ENCODE measurements at places on chromosomes 13 and 19. TPM values are rescaled to one million over a fixed set of nuclear protein-coding genes. Genes with fewer than 3 reads are reported as not detected.
A peak's percentile ranks its signal among the peaks of the same experiment; 100 is the strongest.

- peak; percentile 65 for DNase-seq
These were observed 16.8 kb upstream of the SEMA6B start for GRCh38 chr19:4576016-4576933.

DNA sequence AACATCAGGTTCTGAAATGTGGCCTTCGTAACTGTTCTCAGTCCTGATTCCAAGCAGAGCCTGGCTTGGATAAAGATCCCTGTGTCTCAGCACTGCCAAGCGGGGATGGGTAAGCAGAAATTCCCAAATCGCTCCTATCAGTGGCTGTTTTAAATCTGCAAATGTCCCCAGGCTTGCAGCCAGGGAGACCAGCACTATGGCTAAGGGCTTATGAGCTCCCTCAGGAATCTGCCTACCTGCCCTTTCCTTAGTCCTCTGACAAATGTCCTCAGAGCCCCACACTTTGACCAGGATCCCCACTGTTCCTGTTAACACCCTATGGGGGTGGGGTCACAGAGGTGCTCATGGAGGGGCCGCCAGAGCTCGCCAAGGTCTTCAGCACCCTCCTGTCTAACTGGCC, 1062.8 kb downstream of the UQCRFS1 start:
- no peak for DNase-seq

GRCh38 chr19:27859689-27860088, 1353.3 kb downstream of the UQCRFS1 start:
- DNase-seq: no peak

- no peak for DNase-seq
These were observed 45.9 kb downstream of the COMP start for GRCh38 chr19:18745012-18745735.

GRCh38 chr19:12748489-12748888, 3.1 kb upstream of the BEST2 start:
- DNase-seq: no peak

DNA sequence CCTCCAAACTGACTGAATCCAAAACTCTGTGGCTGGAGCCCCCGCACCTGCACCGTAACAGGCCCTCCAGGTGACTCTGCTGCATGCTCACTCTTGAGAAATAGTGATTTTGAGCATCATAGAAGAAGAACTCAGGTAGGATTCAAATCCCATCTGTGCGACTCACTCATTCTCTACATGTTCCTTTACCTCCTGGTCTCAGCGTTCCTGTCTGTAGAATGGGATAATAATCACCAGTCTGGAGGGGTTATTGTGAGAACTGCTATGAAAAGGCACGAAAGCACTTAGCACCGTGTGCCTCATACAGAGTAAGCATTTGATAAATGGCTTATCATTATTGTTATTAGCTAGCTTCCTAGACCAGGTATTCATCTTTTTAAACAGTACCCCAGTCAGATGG, 36.5 kb upstream of the NPAS1 start:
- no peak for DNase-seq

DNA sequence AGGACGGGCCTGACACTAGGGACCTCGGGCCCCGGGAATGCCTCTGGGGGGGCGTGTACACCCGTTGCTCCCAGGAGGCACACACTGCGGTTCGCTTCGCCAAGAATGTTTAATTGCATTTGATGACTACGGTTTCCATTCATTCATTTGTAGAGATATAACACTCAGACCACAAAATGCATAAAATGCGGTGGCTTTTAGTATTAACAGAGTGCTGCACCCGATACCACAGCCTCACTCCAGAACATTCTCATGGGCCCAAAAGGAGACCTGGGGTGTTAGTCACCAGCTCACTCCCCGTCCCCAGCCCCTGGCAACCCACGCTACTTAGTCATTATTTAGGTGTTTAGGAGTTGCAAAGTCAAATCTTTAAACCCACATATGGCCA, 21.8 kb downstream of the HCN2 start:
- peak; percentile 98 for DNase-seq

- DNase-seq: peak; percentile 71
These were observed 7.5 kb downstream of the RPS9 start for GRCh38 chr19:54207983-54208783.

- DNase-seq: no peak
These were observed 13.8 kb downstream of the TIMM13 start for GRCh38 chr19:2413629-2414028.

DNA sequence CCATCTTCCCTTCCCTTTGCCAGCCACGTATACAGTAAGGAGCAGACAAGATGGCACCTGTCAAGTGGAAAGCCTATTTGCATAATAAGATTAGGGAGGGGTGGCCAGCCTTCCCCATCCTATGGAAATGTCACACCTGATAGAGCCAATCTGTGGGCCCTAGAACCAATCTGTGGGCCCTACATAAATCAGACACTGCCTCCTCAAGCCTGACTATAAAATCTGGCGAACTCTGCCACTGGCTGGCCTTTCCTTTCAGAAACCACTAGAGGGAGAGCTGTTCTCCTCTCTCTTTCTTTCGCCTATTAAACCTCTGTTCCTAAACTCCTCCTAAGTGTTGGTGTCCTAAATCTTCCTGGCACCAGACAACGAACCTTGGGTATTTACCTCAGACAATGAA, 231.5 kb upstream of the KLHL1 start:
- DNase-seq: no peak

- DNase-seq: no peak
These were observed 21.8 kb upstream of the OR10H1 start for GRCh38 chr19:15837221-15837731.

DNA sequence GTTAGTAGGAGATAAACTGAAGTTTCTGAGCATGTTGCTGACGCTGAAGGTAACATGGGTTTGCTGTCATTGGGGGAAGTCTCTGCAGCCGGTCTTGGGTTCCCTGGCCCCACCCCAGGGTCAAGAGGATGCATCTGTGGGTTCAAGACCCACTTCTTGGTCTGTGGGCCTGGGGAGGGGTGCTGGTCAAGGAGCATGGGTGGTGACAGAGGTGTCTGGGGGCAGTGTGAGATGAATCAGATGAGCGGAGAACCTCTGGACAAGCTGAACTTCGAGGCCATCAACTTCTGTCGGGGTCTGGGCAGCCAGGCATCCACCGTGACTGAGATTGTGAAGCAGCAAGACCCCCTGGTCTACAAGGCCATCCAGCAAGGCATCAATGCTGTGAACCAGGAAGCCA, 51.9 kb downstream of the ACSBG2 start:
- no peak for DNase-seq

- DNase-seq: peak; percentile 78
These were observed 37.7 kb upstream of the PDCD5 start for GRCh38 chr19:32543115-32543900.

DNA sequence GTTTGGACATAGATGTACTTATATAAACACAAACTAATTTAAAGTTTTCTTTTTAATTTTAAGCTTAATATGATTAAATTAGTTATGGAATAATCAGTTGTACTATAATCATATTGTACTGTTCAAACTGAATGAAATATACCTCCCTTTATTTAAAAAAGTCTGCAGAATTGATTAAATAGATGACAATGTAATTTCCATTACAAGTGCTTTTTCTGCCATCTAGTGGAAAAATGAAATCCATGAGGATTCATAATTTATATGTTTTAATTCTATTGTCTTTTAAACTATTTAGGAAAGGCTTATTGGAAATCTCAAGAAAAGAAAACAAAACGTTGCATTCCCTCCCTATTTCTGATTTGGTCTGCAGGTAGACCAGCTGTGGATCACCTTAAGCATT, 30.9 kb downstream of the MZT1 start:
- peak; percentile 29 for DNase-seq

DNA sequence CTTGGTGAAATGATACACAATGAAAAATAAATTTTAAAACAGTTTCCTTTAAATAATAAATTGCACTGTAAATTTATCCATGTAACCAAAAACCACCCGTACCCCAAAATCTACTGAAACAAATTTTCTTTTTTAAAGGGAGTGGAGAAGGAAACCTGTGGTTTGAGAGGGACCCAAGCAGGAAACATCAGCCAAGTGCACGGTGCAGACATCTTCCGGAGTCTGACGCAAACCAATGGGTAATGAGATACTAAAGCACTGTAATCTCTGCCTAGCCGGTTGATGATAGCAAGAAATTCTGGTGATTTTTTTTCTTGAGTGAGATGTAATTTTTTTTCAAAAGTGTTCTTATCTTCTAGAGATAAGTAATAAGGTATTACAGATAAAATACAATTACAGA, 115.4 kb downstream of the ABCC4 start:
- no peak for DNase-seq

- no peak for DNase-seq
These were observed 3.6 kb upstream of the REXO1 start for GRCh38 chr19:1851654-1852580.

DNA sequence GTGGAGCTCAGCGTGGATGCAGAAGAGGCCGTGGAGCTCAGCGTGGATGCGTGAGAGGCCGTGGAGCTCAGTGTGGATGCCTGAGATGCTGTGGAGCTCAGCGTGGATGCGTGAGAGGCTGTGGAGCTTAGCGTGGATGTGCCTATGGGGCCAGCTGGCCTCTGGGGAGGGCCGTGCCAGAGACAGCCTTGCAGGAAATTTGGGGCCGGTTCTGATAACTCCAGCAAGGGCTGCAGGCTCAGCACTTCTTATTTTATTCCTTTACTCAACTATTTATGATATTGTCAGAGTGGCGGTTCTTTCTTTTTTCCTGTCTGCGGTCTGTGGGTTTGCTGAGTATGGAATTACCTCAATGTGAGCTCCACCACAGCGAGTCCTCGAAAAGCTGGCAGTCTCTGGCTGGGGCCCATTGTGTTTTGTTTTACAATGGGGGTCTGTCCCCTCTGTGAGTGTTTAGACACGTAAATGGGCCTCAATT, 17.8 kb upstream of the TMEM255B start:
- no peak for DNase-seq

The ZNF433 gene
- total RNA-seq: 5.7 TPM

The GYS1 gene
- 78.8 TPM for total RNA-seq

The FUT2 gene
- not detected for total RNA-seq

The SMIM44 gene
- total RNA-seq: not detected

The CEACAM20 gene
- not detected for total RNA-seq

The SHD gene
- total RNA-seq: 122 TPM

The TTC9B gene
- not detected for total RNA-seq

The AP2S1 gene
- 175 TPM for total RNA-seq

All from LHCN-M2 (cell line).